Stimulated activated CD4-positive, alpha-beta T cell treated with anti-CD3 and anti-CD28 coated beads, Interleukin-15, amount 100 ng/mL, for 1 hour (primary cell): ENCODE measurements at places on chromosomes 2 and 18.

GRCh38 chr2:11752906-11753305 is 6.5 kb downstream of the LPIN1 start:
- no peak for DNase-seq

GRCh38 chr2:168189835-168190569 is 57.4 kb downstream of the STK39 start:
- no peak for DNase-seq

DNA sequence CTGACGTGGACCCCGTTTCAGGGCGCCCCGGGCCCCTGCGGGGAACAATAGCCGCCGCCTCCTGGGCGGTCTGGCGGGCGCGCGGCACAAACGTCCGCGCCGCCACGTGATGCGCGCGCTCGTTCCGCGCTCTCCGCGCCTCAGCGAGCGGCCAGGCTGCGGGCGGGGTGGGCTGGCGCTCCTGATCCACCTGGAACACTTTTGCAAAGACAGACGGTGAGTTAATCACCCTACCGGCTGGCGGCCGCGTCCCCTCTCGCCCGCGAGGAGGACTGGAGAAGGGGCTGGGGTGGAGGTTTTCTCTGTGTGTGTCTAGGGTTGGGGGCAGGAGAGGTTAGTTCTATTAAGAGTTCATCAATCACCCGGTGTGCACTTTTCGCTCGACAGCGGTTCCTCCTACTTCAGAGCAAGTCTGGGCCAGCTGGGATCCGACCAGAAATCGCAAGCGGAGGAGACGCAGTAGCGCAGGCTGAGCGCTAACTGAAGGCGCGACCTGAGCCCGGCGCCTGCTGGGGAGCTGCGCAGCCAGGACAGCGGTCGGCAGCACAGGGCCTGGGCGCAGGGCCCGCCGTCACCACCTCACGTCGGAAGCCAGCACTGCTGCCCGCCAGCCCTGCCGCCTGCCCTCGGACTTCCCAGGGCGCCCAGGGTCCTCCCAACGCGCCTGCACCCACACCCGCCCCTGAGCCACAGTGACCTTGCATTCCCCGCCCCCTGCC is 10.3 kb upstream of the HOXD1 start:
- DNase-seq: no peak

GRCh38 chr2:71834796-71835195 is 312.9 kb downstream of the CYP26B1 start:
- no peak for DNase-seq

- DNase-seq: no peak
These were observed 1.1 kb downstream of the COLEC11 start for GRCh38 chr2:3595985-3596384.

DNA sequence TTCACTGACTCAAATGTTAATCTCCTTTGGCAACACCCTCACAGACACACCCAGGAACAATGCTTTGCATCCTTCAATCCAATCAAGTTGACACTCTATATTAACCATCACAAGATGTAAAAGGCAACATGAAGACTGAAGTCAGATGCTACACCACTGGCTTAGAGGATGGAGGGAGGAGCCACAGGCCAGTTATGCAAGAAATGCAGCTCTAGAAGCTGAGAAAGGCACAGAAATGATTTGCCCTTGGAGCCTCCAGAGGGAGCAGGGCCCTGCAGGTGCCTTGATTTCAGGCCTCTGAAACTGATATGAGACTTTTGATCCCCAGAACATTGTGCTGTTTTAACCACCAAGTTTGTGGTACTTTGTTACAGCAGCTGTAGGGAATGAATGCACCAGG is 276.3 kb downstream of the KCNS3 start:
- no peak for DNase-seq
